ENCODE measurements at places on chromosomes 4 and X.

GRCh38 chr4:56512166-56512565 is 6.6 kb downstream of the ARL9 start:
- no peak for DNase-seq

DNA sequence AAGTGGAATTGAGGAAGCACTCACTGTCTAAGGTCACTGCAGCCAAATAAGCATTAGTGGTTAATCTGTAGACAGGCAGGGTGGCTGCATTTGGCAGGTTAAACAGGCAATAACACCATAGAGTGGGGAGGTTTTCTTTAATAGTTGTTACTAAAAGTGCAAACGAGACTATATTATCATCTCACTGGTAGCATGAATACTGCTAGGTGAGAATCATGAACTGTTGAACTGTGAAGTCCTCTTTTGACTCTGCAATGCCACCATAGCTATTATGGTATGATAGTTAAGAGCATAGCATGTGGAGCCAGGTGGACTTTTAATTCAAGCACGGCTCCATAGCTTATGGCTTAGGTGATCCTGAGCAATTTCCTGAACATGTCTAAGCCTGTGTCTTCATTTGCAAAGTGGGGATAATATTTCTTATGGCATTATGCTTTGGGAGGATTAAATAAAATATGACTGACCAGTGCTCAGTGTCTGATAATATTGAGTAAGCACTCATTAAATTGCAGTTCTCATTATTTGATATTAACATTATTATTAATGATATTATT is 235.6 kb upstream of the HHIP start:
- DNase-seq, result no peak

DNA sequence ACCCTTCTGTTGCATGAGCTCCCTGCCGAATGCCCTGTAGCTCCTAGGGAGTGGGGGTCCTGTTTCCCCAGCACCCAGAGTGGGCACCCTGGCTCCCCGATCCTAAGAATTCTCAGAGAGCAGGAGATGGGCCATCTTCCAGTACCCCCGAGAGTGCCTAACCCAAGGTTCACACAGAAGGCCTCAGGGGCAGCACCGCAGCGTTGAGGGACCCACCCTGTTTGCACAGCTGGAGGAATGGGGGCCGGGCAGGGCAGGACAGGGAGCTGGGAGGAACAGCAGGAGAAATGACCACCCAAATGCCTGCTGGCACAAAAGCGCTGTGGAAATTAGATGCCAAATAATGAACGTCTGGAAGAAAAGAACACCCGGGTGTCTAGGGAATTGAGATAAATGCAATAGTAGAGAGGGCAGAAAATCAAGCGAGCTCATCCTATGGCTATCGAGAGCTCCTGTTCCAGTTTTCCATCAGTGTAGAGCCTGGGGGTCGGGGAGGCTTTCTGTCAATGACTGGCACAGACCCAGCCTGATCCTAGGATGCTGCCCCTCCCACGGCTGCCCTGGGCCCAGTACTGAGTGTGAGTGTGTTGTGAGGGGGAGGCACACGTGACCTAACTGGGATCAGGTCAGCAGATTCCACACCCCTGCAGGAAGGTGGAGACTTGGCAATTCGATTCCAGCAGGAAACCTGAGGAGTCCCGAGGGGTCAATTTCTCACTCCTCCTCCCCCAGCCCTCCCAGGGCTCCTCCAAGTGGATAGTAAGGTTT is 25.7 kb downstream of the SEPTIN6 start:
- no peak for DNase-seq

DNA sequence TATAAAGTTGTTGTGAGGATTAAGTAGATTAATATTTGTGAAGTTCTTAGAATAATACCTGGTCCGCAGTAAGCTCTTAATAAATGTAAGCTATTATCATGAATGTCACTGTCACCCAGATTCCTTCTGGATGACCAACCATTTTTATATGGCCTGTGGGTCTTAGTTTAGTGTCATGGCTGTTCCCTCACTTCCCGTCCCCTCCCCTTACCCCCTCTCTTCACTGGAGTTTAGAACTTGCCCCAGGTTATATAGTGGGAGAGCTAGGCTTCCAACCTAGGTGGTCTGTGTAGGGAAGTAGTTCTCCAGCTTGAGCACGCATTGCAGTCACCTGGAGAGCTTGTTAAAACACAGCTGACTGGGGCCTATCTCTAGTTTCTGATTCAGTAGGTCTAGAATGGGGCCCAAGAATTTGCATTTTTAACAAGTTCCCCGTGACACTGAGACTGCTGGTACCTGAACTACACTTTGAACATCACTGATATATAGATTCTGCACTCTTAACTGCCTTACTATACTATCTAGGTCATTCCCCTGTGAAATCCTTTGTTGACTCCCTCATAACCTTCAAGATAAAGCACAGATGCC is 66.9 kb upstream of the PLAC1 start:
- no peak for DNase-seq

DNA sequence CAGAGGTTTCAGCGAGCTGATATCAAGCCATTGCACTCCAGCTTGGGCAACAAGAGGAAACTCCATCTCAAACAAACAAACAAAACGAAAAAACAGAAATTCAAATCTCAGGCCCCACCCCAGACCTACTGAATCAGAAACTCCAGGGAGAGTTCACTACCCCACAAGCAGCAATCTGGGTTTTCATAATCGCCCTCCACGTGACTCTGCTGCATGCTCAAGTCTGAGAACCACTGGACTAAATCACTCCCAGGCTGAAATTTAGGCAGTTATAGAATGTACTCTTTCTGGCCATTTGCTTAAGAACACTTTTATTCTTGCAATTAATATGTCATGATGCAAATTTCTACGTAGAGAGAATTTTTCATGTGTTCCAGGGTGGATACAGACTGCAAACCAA is 287.3 kb downstream of the USP46 start:
- no peak for DNase-seq

DNA sequence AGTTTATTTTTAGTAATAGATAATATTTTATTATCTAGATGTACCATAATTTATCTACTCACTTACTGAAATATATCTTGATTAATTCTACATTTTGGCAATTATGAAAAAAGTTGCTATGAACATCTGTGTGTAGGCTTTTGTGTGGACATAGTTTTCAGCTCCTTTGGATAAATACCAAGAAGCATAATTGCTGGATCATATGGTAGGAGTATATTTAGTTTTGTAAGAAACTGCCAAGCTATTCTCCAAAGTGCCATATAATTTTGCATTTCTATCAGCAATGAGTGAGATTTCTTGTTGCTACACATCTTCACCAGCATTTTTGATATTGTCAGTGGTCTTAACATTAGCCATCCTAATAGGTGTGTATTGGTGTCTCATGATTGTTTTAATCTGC is 882.6 kb upstream of the GRIA3 start:
- DNase-seq, result no peak
